ENCODE measurements at places on chromosomes 16 and 17. TPM values are rescaled to one million over a fixed set of nuclear protein-coding genes. Genes with fewer than 3 reads are reported as not detected.

DNA sequence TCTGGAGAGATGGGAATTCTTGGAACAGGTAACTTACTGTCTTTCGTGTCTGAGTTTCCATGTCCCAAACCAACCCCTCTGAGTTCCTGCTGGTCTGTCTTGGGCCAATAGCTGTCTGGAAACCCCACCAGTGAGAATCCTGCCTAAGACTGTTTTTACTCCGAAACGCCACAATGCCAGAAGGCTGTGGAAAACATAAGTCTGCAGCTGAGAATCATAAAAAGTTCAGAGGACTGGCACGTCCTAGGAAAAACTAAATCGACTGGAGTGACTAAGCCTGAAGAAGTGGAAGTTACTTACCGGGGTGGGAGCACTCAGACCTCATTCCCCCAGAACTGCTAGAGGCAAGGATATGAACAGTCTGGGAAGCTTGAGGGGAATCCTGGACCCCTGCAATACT lies 13.3 kb downstream of the LRRC75A start:
- DNase-seq, result no peak

DNA sequence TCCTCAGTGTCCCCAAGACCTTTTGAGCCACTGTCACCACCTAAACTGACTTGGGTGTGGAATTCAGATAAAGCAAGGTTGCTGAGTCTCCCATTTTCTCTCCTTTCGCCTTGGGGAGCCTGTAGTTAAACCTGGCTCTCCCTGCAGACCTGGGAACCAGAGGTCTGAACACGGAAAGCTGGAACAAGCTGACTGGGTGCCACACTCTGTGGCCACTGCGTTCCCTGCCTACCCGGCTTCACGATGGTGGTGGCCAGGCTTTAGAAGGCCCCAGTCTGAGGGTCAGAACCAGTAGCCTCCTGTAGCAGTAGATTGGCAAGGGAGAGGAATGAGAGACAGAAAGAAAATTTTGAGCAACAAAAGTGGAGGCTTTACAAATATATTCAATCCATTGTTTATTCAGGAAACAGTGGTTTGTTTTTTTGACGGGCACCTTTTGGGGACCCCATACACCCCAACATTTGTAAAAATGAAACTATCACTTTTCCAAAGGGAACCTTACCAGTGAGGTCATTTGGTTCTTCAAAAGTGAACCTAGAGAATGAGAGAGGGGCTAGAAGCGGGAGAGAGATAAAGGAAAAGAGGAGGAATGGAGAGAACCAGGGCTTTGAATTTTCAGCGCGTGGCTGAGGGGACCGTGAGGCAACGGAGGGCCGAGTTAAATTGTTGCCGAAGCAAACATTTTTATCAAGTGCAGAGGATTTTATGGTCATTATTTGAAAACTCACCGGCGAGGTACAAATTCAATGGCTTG lies 1.8 kb upstream of the HOXB8 start:
- no peak for DNase-seq

DNA sequence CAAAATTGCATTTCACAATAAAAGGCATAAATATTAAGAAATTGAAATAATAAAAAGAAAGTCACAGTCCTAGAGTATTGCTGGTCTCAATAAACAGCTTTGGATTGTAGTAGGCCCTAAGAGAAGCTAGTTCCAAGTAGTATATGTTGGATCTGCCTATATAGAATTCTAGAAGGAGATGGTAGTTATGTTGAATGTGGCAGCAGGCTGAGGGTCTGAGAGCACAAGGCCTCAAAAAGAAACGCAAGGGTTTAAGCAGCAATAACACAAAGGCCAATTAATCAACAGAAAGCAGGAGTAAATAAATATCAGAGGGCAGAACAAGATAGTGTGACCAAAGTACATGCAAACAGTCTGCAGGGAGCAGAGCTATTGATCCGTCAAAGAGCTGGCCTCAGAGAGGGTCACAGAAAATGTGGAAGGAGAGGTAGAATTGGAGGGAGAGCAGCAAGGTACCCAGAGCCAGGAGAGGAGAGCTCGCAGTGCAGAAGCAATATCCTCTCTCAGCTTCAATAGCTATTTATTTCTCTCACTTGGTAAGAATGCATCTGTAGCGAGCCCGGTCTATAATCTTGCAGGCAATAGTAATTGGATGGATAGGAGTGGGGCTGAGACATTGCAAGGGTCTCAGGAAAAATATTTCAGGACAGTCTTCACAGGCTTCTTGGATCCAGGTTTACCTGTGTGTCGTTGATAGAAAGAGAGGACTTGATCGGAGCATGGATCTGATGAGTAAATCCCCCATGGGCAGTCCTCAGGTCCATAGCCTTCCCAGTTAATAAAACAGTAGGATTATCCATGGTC lies 25.1 kb upstream of the MED13 start:
- DNase-seq, result no peak

The OR1A1 gene
- total RNA-seq, result not detected

DNA sequence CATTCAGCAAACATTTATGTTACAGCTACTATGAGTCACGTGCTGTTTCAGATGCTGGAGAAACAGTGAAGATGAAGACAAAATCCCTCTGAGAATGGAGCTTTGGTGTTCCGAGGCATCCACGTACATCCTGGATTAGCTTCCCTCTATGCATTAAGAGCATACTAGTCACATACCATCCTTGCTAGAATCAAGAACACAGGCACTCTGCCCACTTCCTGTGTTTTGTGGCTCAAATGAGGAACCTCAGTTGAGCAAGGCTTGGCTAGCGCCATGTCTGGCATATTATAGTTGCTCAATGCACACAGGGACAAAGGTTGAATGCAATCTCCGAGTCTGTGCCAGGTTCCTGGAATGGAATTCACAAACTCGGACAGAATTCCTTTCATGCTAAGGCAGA lies 297.5 kb downstream of the XYLT1 start:
- DNase-seq, result peak; percentile 80

- DNase-seq, result no peak
Observed at GRCh38 chr16:85407-85782, 7.4 kb downstream of the MPG start.

GRCh38 chr17:38654411-38655398 lies 20.1 kb downstream of the EPOP start:
- DNase-seq, result peak; percentile 21
